Posterior cingulate gyrus (tissue), 11 donors: ENCODE measurements at places on chromosomes 3 and 15.

- DNase-seq = no peak
These were observed 343.3 kb downstream of the DIPK2A start for GRCh38 chr3:144314946-144315345.

- DNase-seq = no peak
These were observed 4.3 kb downstream of the CD276 start for GRCh38 chr15:73688455-73688854.

DNA sequence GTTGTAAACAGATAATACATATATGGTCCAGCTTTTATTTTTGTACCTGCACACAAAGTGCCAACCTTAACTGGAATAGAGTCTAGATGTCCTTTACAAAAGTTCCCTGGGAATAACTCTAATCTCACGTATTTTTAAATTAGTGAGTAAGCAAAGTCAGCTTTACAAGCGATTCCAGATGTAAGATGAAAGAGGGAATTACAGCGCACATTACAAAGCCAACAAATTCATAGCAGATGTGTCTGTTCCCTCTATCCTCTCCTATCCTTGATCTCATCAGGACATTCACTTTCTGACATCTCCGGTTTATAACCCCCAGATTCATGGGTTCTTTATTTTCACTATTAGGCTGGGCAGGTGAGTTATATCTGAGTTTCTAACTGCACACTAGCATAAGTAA lies 406.8 kb upstream of the ZNF385D start:
- no peak for DNase-seq

DNA sequence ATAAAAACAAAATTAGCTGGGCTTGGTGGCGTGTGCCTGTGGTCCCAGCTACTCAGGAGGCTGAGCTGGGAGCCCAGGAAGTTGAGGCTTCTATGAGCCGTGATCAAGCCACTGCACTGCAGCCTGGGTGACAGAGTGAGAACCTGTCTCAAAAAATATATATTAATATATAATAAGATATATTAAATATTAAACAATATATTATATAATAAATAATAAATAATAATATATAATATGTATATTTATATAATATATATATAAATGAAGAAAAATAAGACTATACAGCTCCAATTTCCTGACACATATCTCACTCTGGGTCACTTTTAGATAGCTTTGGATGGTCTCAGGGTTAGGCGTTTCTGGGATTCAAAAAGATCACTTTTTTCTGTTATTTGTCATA lies 74.2 kb upstream of the DPPA4 start:
- no peak for DNase-seq

DNA sequence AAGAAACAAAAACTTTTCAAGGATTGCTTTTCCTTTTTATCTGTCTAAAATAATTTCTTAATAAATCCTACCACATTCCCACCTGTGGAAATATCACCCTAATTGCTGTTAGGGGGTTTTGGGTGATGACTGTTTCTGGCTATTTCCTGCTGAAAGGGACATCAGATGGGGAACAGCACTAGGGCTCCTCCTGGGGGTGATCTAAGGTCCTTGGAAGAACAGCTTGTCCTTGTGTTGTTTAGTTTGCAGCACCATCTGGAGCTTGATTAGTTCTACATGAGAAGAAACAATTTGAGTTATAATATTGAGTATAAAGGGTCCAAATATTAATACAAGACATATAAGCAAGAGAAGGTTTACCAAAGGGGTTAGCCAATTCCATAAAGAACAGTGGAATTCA lies 18.7 kb downstream of the OR5H15 start:
- no peak for DNase-seq

- no peak for DNase-seq
These were observed 17.6 kb downstream of the ACAD11 start for GRCh38 chr3:132641837-132642538.

DNA sequence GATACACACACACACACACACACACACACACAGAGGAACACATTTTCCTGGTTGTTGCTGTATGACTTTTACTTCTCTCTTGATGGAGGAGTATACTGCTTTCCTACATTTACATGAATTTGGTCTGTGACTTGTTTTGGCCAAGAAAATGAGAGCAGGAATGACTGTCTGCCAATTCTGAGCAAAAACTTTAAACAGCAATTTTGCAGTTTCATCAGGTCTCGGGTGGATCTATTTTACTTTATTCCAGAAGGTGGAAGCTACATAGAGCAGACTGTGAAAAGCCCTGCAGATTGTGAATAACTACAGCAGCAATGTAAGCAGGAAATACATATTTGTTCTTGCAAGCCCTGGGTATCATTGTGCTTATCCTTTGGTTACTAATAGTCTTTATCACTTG lies 1350.0 kb upstream of the EPHA6 start:
- no peak for DNase-seq

DNA sequence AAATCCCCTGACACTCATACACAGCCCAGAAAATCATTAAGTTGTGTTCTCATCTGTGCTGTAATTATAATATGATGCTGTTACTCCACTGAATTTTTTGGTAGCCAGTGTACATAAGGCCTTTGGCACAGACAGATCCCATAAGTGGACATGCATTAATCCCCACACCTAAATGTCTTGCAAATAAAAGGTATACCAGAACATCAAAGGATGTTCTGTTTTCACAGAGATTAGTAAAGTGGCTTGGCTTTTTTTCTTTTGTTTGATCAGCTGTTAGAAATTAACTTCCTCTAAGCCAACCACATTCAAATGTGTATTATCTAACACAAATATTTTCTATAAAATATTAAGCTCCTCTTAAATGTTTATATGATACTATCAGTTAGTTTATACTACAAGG lies 2.7 kb downstream of the SST start:
- DNase-seq = no peak

GRCh38 chr15:48119277-48119676 lies 1.5 kb upstream of the SLC24A5 start:
- no peak for DNase-seq
